ENCODE measurements at places on chromosomes 4 and X.

DNA sequence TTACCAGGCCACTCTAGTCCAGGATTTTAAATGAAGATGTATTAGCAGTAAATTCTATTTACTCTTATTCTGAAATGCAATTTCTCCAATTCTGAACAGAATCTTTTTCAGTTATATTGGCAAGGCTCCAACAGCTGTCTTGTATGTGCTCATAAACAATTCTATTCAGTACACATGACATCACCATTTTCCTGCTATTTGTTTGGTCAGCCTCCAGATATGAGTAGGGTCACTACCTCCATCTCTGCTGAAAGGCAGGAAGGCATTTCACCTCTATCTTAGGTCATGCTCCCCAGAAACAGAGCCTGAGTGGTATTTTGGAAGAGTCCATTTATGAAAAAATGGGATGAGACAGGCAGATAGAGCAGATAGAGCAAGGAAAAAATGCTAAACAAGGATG is 151.1 kb upstream of the ADGRL3 start:
- DNase-seq: no peak

GRCh38 chr4:144645631-144646522 is at the start of gene HHIP:
Gene HHIP (plus strand): TSS chr4:144646156. CDS start chr4:144646676, 520 bp downstream.
- no peak for DNase-seq

- DNase-seq: no peak
Observed at GRCh38 chr4:164320847-164321246, 433.1 kb upstream of the SMIM31 start.

DNA sequence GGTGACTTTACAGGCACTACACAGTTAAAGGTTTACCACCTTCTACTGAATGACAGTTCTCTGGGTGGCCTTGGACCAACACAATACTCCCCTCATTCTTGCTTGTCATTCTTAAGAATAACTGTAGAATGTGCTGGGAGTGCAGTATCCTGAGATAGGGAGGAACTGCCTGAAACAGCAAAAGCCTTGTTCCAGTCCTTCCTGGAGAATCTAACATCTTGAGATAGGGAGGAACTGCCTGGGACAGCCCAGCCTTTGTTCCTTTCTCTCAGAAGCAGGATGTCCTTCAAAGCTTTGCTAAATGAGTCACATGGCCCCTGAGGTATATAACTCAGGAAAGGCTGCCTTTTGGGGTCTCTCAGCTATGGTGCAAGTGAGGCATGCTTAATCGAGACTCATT is 145.7 kb upstream of the MBNL3 start:
- DNase-seq: no peak

- DNase-seq: peak; percentile 24
Observed at GRCh38 chrX:69285401-69285877, 120.2 kb upstream of the PJA1 start.

DNA sequence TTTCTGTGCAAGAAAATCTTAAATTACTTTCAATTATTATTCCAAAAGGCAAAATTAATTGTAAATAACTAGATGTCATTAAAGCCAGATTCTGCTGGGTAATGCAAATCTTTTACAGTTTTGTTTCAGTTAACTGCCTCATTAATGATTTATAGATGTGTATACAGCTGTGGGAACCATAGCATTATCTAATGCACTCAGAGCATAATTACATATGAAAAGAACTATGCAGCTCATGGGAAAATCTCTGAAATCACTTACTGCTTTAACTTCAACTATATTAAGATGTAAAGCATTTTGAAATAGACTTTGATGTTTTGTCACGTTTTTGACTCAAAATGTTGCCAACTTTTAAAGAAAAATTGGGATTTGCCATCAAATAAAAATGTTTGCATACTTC is 630.3 kb upstream of the KLHL4 start:
- DNase-seq: no peak

GRCh38 chr4:81509191-81509590 is 37.5 kb upstream of the RASGEF1B start:
- no peak for DNase-seq

DNA sequence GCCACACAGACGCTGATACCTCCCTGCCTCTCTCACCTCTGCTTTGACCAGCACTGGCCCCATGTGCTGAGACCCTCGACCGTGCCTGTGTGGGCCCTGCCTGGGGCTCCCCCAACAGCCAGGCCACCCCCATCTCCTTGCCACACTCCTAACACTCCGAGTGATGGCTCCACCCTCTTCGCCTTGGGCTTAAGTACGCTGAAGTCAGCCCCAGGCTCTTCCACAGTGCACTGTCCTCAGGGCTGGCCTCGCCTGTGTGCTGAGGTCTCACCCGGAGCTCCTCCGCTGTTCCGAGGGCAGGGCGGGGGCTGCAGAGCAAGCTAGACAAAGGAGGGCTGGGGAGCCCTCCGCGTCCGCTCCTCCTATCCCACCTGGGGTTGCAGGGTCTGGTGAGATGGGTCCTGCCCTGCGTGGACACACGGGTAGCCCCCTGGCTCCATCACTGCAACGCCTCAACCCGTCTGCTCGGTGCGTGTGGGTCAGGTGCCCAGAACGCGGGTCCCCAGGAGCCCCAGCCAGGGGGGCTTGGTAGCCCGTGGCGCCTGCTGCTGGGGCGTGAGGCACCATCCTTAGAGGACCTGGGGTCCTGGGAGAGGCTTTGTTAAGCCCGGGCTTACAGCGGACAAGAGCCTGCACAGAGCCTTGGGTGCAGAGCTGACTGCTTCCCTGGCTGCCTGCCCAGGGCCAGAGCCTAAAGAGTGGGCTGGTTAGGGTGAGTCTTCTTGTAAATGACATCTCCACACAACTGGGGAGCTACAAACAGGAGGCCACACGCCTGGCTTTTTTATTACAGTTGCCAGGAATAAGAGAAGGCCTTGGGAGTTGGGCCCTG is 42.6 kb upstream of the NKX1-1 start:
- DNase-seq: no peak

All from foreskin keratinocyte (primary cell).